ENCODE measurements at places on chromosomes 4 and X.

DNA sequence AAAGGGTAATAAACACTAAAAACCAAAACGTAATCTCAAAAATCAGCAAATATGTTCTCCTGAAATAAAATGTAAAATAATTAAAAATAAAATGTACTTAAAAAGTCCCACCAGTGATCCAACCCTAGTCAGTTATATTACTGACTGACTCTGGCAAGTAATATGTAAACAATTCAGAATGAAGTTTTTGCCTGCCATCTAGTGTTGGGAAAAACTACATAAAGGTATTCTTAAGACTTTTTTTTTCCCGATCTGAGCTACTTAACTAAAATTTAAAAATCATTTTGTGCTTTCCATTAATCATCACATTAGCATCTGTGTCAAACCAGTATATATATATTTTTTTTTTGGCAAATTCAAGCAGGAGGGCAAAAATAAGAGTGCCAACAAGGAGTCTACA, 24.0 kb downstream of the RCHY1 start:
- peak; percentile 16 for DNase-seq

DNA sequence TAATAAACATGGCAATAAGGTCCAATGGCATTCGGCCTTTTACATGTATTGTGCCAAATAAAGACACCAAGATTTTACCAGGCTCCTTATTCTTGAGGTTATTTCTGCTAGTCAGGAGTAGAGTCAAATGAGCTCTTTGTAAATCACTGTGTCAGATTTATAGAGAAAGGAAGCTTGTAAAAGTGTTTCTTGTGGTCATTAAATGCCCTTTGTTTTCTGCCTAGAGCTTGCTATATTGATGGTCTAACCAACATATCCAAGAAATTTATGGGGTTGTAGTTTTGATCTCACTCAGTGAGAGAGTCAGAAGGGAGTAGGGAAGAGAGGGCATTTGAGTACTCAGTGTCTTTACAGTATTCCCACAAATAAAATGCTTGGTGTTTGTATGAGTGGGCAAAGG, 86.2 kb upstream of the FRMPD4 start:
- DNase-seq = no peak

DNA sequence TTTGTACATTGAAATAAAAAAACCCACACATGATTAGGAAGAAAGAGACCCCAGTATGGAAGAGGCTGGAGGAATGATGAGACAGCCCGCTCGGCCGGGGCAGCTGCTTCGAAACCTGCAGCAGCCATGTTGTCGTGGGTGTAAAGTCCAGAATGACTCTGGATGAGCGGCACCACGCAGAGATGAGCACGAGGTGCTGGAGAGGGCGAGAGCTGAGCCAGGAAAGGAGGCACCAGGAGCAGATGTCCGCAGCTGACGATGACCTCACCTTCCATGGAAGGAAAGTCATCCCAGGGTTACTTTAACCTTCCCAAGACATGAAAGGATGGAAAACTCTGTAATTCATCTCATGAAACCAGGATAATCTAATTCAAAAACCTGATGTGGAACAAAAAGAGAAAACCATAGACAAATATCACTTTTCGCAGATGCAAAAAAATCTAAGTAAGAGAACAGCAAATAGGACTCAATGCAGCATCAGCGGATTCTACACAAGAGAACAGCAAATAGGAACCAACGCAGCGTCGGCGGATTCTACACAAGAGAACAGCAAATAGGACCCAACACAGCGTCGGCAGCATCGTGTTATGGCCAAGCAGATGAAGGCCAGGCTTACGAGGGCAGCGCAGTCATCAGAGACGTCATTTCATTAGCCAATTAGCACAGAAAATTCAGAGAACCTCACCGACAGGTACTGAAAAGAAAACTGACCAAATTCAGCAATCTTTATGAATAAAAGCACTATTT, 25.9 kb upstream of the SPON2 start:
- peak; percentile 11 for DNase-seq

GRCh38 chr4:163042306-163042705, 124.4 kb downstream of the NAF1 start:
- no peak for DNase-seq

DNA sequence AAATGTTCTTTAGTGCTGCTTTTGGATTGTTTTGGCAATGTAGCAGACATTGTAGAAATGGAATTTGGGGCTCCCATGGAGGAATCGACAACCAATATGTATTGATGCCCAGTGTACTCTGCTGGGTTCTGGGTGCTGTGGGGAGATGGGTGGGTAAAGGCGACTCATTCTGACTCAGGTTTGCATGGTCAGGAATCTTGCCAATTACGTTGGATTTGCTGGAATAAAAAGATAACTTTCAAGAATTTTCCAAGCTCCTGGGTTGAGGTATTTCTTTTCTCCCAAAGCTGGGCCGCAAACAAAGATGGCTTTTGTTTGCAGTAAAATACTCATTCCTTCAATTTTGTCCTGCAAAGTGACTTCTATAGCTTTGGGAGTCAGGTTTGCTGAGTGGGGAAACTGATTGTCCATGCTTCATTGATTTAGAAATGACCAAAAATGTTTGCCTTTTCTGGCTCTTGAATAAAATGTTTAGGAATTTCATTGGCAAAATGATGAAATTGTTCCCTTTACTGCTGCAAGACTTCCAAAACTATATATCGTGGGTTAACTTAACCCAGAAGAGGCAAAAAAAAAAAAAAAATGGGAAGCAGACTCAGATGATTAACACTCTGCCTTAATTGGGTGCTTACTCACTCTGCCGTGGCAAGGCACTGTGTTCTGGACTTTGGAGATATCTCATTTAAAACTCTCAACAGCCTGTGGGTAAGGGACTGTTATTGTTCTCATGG, 57.0 kb downstream of the RTL9 start:
- no peak for DNase-seq

- no peak for DNase-seq
Observed at GRCh38 chrX:103356130-103356798, at the start of gene TCEAL9. Gene TCEAL9 (plus strand): TSS chrX:103356506. CDS start chrX:103357685, 1,179 bp downstream.

GRCh38 chr4:122577808-122578781, 42.8 kb downstream of the IL21 start:
- peak; percentile 82 for DNase-seq

- no peak for DNase-seq
Observed at GRCh38 chrX:44156726-44157125, 183.5 kb upstream of the NDP start.

DNA sequence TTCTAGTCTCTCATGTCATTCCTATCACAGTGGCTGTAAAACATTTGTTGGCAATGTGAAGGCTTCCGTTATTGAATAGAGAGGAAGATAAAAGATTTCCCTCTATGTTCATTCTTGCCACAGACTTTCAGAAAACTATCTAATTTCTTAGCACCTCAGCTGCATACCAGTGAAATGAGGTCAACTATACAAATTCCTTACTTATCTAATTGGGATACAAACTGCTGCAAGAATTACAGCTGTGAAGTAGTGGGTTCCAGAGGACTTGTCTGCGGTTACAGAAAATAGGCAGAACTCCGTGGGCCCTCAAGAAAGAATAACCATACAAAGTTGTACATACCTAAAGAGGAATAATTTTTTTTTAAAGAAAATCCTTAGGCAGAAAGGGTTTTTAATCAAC, 175.8 kb downstream of the PPP1R2C start:
- DNase-seq = no peak

DNA sequence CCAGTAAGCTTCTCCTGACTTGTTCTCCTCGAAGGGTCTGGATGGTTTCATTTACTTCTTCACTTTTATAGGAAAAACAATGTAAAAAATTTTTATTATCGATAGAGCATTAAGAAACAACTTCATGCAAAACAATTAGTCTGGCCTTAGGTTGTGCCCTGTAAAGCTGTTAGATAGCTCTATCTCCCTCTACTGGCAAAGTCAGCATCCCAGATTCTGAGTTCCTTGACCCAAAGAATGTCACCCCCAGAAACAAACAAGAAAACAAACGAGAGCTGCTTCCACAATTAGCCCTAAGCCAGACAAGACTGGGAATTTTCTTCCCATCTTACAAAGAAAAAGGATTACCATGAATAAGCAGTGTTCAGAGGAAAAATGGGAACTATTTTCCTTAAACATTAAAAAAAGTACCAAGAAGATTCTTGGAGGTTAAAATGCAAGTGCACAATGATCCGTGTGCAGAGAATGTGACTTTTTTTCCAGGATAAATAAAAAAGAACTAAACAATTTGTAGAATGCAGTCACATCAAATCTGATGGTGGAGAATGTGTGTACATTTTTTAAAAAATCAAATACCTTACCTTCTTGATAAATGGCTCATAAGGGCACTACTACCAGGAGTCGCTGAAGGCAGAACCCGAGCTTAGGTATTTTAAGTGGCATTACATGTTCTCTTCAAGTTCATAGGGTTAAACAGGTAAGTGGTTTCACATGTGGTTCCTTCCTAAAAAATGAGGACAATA, 293.2 kb downstream of the FBXO8 start:
- DNase-seq = peak; percentile 44

GRCh38 chr4:98631506-98631905, 26.9 kb downstream of the TSPAN5 start:
- DNase-seq = no peak

- DNase-seq = no peak
Observed at GRCh38 chrX:123175366-123176122, 8.5 kb upstream of the GRIA3 start.

- no peak for DNase-seq
Observed at GRCh38 chr4:19774690-19775256, 476.9 kb upstream of the SLIT2 start.

GRCh38 chr4:156538651-156539257, 432.8 kb downstream of the PDGFC start:
- no peak for DNase-seq

GRCh38 chr4:87152310-87153041, 67.9 kb downstream of the KLHL8 start:
- no peak for DNase-seq

GRCh38 chrX:129462707-129463106, 60.6 kb downstream of the SMARCA1 start:
- DNase-seq = no peak

DNA sequence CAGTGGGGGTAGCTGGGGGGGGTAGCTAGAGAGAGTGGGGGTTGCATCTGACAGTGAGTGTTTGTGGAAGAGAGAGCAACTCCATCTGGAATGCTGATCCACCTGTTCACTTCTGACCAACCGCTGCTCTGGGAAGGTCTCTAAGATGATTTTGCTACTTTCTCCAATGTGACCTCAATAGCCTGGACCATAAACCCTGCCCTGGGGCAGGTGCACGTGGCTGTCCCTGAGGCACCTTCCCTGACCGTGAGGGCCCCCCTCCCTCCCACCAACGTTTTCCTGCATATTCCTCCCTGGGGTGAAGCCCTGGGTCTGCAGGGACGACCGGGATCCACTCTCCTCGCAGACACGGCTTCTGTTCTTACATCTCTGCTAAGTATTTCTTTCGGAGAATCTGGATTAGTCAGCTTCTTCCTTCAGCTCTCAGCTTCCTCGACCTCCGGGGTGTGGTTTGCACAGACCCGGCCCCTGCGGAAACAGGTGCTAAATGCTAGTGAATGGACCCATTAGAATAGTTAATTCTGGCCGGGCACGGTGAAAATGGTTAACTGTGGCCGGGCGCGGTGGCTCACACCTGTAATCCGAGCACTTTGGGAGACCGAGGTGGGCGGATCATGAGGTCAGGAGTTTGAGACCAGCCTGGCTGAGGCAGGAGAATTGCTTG, 21.4 kb upstream of the PLCXD1 start:
- no peak for DNase-seq

DNA sequence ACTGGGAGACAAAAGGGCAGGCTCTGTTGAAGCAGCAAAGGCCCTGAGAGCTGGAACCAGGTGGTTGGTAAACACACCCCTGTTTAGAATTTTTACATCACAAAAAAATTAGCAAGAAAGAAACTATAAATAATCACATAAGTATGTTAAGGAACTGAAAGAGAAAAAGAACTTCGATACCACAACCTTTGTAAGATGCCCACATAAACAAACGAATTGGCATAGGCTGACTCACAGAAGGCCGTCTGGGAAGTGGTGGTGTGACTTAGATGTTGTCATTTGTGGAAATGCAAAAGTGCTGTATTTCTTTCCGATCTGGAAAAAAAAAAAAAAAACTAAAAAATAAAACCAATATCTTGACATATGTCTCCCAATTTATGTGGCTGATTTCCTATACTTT, 235.1 kb downstream of the USP46 start:
- no peak for DNase-seq

- no peak for DNase-seq
Observed at GRCh38 chr4:33037464-33037863, 2317.3 kb downstream of the PCDH7 start.

- peak; percentile 84 for DNase-seq
Observed at GRCh38 chrX:154717824-154718223, 33.1 kb downstream of the GAB3 start.

GRCh38 chrX:5015451-5015850, 1213.2 kb downstream of the NLGN4X start:
- no peak for DNase-seq

DNA sequence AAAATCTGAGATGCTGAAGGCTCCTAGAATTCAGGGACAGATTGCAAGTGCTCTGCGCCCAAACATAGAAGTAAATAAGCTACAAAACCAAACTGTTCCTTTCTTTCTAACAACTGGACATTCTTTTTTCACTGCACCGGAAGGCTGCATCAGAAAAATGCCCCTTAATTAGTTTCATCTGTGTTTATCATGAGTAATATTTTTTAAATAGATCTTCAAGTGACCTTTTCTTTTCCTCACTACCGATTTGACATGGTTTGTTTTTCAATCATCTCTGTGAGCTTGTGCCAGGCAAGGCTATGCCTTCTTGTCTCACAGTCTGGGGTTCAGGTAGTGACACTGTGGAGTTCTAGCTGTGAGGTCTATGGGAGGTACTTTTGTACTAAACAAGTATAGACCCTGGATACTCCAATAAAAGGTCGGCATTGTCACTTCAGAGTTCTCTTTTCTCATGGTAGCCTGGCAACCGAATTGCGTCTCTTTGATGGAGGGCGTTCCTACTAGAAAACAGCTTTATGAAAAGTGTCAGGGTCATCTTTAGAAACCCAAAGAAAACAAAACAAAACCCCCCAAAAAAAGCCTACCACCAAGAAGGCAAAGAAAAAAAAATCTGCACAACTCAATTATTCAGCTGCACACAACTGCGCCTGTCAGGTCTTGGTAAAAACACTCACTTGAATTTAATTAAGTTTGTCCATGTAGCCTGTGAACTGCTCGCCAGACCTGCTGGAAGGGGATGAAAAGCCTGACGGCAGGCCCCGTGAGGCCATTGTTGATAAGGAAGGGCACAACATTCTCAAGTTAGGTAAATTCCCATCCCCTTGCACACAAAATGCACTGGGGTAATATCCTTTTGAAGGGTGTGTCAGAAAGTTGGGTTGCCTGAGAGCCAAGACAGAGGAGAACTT, 22.8 kb upstream of the ADAMTS3 start:
- DNase-seq = no peak

GRCh38 chr4:141860974-141861373, 224.6 kb downstream of the IL15 start:
- DNase-seq = no peak

DNA sequence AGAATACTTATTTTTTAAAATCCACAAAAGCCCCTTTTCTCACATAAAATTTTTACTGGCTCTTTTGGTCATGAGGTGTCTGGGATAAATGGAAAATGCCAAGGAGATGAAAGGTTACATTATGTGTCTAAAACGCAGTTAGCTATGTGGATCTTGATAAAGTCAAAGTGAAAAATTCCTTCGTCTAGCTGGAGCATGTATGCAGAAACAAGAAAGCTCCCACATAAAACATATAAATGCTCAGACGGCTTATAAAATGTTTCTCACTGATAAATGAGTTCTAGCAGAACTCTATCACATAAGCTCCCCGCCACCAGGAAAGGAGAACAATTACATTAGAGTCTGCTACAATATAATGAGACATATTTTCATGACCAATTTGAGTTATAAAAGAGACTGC, 83.8 kb downstream of the TBC1D9 start:
- DNase-seq = no peak
